Stimulated activated CD8-positive, alpha-beta memory T cell treated with anti-CD3 and anti-CD28 coated beads, Interleukin-15, amount 100 ng/mL, for 1 hour (primary cell): ENCODE measurements at places on chromosomes 11 and 22.

DNA sequence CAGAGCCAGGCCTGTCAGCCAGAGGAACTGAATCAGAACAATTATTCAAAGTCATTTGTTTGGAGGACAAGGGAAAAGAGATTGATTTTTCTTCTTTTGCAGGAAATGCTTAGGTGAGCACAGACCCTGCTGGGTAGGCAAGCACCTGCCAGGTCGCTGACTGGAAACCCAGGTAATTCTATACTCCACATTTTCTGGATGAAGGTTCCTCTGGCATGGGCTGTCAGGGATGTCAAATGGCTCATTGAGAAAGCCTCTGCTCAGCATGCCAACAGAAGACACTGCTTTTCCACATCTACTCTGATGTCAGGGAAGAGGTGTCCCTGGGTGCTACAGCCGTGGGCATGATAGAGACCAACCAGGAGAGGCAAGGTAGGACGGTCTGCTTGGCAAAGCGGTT lies 166.7 kb upstream of the SYN3 start:
- no peak for DNase-seq

DNA sequence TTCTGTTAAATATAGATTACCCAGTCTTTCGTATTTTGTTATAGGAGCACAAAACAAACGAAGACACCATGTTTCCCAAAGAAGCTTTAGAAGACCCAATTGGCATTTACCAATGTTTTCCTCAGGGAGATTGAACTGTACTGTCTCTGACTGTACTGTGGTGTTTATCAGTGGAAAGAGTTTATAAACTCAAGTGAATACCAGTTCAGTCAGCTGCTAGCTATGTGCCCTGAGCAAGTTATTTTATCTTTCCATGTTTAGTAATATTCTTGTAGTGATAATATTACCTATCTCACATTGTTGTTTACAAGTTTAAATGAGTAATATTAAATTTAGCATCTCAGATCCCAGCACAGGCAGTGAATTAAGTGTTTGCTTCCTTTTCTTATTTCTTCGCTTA lies 773.2 kb downstream of the KCNA4 start:
- no peak for DNase-seq

DNA sequence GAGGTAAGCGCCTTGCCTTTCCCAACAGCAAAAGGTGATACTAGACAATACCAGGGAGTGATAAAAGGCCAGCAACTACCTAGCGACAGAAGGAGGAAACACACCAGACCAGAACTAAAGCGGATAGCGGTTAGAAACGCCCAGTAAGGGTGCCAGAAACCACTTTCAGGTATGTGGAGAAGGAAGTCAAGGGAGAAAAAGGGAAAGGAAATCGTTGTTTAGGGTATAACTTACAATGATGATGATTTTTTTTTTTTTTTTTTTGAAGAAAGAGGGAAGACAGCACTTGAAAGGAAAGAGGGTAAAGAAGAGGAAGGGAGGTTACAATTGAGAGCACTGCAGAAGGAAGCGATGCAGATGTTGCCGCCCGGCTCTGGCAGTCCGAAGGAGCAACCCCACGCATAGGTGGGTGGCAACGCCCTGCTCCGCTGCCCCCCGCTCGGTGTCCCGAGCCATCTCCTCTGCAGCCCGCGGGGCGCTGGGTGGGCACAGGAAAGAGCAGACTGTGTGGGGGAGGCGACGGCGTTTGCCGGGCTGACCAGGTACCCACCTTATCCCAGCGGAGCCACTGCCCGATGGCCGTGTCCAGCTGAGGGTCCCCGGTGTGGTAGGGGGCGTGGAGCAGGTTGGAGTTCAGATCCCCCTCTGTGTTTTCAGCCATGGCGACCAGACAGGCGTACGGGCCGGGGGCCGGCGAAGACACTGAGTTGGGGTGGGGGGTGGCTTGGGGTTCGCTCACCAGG lies 561 bp downstream of the PGM2L1 start:
- DNase-seq, result peak; percentile 4

DNA sequence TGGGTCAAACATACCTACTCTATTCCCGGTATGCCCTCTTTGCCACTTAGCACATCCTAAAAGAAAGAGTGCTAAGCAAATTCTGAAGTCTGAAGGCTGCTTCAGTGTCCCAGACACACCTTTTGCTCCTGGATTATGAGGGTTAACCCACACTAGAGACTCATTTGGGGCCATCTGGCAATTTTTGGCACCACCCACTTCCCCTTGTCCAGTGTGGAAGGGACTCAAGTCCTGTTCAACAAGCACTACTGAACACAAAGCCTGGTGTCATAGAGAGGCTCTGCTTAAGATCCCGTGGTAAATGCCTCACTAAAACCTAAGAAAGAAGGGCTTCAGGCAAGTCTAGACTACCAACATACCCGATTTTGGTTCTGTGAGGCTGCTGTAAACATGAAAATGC lies 85.8 kb downstream of the SERGEF start:
- no peak for DNase-seq

GRCh38 chr11:95254716-95255115 lies 23.7 kb upstream of the SESN3 start:
- DNase-seq, result no peak

DNA sequence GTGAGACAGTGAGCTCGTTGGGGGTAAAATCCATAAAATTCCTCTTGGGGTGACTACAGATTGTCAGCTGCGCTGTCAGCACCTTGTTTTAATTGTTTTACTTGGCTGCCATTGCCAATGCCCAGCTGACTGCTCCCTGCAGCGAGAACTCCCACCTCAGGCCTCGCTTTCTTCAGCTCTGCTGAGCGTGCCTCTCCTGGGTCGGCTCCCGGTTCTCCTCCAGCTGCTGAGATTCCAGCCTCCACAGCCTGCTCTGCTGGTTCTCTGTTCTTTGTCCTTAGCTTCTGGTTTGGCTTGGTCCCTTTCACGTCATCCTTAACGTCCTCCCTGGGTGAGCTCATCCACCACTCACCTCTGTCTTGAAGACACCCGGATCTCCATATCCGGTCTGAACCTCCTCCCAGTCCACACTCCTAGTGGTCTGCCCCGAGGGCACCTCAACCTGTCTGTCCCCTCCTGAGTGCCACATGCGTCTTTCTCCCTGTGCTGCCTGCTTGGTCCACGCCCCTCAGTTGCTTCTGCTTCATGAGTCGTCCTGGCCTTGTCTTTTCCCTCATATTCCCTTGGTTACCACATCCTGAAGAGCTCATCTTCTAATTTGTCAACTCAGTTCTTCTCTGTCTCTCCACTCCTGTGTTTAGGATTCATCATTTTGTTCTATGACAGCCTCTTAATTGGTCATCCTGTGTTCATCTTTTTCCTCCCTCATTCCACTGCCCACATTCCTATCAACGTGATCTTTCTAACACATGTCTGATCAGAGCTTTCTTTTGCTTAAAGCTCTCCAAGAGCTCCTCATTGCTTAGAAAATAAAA lies 35.6 kb downstream of the BMAL1 start:
- DNase-seq, result no peak
